ENCODE measurements at places on chromosomes 13 and 19.

DNA sequence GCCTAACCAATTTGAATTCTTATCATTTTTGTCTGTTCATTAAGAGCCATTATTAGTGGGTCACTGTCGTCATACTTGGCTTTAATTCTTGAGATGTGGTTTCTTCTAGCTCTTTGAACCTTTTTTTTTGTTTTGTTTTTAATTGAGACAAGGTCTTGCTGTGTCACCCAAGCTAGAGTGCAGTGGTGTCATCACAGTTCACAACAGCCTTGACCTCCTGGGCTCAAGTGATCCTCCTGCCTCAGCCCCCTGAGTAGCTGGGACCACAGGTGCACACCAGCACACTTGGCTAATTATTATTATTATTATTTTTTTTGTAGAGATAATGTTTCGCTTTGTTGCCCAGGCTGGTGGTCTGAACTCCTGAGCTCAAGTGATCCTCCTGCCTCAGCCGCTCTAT, 25.8 kb upstream of the LDLR start:
- no peak for DNase-seq

DNA sequence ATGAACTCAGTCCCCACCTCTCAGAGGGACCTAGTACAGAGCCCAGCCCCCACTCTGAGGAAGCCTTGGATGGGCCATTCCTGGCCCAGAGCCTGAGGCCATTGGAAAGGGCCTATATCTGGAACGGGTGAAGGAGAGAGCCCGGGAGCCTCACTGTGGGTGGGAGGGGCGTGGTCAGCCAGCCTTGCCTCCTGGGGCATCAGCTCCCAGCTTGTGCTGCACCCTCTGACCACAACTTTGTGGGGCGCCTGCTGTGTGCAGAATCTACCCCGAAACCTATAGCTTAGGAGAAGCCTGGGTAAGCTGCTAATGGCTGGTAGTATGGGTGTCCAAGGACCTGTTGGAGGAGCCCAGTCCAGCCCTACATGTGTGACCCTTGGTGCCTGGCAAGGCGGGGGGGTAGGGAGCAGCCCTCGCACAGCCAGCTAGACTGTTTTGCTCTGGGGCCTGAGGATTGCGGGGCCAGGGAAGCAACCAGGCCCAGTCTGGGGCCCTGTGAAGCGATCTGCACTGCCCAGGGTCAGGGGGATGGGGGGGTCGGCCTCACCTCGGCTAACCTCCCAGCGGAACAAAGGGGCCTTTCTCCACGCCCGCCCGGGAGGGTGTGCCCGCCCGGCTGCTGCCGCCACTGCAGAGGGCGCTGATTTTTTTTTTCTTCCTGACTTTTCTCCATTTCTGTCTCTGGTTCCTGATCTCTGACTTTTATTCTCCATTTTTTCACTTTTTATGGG, 42.3 kb downstream of the LYL1 start:
- DNase-seq, result no peak

DNA sequence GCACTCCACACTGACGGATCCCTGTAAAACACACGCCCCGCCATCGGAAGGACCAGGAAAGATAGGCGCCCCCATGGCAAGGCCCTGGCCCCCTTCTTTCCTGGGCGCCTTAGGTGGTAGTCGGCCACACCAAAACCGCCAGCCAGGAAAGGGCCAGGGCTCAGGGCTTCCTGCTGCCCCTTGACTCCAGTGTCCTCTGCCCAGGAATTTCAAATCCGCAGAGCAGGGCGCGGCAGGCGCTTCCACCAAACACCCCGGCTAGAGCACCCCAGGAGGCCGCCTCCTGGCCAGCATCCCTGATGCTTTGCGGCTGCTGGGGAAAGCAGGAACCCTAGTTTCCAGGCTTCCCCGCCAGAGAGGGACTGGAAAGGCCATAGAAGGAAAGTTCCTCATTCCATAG, 57.5 kb downstream of the ZNF726 start:
- DNase-seq, result no peak

- DNase-seq, result no peak
Observed at GRCh38 chr13:74132152-74132775, 1.9 kb downstream of the KLF12 start.

GRCh38 chr19:19745496-19746285, 12.8 kb upstream of the ZNF14 start:
- no peak for DNase-seq

DNA sequence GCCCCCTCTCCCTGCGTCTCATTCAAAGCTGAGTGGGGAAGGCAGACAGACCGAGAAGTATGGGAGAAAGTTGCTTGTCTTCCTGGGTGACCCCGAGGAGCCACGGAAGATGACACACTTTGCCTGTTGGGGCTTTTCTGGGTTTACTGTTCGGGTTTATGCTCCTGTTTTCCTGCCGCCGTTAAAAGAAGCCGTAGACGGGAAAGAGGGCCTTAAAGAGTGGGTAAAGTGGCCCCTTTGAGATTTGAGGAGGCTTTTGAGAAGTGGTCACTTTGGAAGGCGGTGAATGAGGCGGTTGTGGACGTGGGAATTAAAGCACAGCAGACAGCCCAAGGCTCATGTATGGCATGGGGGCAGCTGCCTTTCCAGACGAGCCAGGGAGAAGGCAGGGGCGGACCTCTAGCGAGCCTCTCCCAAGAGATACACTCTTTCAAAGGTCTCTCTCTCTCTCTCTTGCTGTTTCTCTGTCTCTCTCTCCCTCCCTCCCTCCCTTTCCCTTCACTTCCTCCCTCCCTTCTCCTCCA, 493 bp upstream of the LHFPL6 start:
- DNase-seq, result no peak

DNA sequence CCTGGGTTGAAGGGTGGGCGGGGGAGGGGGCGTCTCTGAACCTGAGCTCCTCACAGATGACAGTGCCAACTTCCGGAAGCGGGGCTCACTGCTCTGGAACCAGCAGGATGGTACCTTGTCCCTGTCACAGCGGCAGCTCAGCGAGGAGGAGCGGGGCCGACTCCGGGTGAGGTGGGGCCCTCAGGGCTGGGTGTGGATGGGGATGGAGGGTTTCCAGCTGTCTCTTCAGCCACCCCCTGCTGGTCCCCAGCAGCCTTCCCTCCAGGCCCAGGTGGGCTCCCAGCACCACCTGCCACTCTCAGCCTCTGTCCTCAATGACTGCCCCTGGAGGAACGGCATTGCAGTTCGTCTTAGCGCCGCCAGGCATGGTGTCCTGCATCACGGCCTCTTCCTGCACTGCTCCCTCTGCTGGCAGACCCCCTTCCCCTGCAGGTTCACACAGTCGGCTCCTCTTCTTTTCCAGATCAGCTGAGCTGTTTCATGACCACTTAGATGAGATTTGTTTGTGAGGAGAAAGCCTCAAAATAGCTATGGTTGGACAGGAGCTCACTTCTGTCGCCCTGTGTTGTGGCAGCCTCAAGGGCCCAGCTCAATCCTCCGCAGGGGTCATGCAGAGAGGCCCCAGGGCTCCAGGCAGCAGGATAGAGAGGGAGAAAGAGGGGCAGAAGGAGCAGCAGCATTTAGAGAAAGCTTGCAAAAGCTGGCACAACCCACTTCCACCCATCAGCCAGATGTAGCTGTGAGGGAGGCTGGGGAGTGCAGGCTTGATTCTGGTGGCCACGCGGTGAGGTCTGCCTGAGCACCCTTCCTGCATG, 2.5 kb upstream of the GARIN5A start:
- no peak for DNase-seq

GRCh38 chr19:50024719-50025021, 502 bp downstream of the VRK3 start:
- no peak for DNase-seq

- DNase-seq, result no peak
Observed at GRCh38 chr13:51796546-51796945, 7.4 kb downstream of the DHRS12 start.

GRCh38 chr19:42634409-42635232, 39.9 kb upstream of the CEACAM8 start:
- DNase-seq, result peak; percentile 27

DNA sequence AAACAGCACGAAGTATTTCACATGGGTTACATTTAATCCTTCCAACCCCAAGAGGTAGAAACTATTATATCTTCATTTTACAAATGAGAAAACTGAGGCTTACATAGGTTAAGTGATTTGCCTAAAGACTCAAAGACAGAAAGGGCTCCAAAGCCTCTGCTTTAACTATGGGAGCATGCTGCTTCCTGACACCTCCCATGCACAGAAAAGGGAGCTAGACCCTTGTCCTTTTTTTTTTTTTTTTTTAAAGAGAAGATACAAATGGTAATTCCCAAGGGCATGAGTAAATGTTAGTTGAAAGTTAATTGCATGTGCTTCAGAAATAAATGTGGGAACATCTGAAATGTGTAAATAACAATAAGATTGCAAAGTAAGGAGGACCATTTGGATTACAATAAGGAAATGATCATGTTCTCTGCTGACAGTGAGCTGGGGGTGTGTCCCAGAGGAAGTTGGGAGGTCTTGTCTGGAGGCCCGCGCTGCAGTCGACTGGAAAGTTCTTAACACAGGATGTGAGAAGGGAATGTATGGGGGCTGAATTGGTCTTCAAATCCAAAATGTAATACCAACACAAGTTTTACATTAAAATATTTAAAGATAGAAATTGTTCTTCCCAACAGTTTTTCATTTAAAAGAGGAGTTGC, 500.3 kb downstream of the KLF12 start:
- DNase-seq, result no peak

DNA sequence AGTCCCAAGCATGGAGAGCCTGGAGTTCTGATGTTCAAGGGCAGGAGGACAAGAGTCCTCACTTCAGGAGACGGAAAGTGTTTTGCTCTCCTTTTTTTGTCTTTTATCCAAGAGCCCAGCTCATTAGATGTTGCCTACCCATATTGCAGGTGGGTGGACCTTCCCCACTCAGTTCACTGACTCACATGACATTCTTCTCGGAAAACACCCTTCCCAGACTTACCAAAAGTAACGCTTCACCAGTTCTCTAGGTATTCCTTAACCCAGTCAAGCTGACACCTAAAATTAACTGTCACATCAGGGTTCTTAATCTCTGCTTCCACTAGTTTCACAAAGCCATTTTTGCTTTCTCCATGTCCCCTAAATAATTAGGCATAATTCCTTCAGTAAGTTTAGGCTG, 2215.4 kb upstream of the PCDH20 start:
- DNase-seq, result no peak

GRCh38 chr13:94854688-94855087, 142.3 kb upstream of the SOX21 start:
- DNase-seq, result no peak

DNA sequence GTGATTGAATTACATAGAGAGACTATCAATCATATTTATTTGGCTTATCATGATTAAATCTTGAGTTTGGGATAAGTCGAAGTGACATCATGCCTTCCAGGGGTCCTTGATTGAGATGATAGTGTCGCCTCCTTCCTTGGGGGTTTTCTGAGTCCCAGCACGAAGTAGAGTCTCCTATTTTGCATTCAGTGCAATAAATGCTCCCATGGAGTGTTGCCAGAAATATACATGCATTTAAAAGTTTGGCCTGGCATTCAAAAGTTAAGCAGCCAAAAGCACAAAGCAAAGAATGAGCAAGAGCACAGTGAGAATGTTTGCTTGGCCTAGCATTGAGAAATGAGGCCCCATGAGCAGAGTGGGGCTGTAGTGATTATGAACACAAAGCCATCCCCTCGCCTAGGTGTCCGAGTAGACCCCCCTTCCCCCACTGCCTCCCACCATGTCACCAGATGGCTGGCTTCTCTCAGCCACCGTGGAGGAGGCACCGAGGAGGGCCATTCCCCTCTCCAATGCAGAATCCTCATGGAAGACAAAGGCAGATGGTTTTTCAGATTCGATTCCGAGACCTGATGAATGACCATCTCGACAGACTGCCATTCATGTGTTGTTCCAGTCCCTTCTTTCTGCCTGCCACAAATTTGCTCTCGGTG, 58.8 kb upstream of the UBL3 start:
- no peak for DNase-seq

DNA sequence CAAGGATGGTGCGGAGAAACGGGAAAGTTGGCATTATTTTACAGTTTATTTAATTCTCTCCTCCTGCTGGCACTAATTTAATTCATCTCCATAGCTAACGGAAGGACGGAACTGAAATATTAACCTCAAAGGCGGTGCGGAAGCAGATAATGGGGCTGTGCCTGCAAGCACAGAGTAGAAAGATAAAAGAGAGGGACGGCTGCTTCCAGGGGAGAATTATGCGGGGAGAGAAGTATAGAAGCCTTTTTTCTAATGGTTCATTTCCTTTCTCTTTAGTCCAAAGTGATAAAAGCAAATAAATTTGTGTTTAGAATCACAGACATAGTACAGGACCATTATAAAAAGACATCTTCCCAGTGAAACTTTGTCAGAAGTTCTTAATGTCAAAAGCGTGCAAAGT, 34.5 kb upstream of the UQCRFS1 start:
- no peak for DNase-seq

All from stimulated activated naive B cell treated with anti-CD40 and anti-IgM and Interleukin-4, amounts not matched to agents 10 μg/mL and 1 μg/mL and 100 μg/mL, for 72 hours (primary cell).